ENCODE measurements at places on chromosomes 11 and 22.

GRCh38 chr11:95853862-95854261 is 63.6 kb downstream of the CEP57 start:
- no peak for DNase-seq

DNA sequence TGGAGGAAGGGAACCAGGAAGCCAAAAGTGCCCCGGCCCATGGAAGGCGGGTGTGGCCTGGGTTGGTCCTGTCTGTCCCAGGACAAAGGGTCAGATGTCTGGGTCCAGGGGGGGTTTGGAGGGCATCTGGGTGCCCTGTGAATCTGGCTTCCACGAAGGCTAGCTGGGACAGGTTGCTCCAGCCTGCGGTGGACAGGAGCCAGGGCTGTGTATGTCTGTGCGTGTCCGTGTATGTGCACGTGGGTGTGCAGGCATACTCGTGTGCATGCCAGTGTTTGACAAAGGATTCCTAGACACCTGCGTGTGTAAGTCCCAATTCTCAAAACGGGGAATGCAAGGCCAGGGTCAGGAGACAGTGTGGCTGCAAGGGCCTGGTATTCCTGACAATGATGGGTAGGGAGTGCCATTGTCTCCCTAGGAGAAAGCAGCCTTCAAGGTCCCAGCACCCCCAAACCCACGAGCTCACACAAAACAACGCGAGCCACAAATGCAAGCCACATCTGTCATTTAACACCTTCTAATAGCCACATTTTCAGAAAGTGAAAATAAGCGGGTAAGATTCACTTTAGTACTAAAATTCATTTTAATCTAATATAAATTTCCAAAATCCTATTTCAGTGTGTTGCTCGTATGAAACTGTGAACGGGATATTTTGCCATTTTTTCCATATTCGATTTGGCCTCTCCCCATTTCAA is 78.4 kb upstream of the WNT7B start:
- no peak for DNase-seq

DNA sequence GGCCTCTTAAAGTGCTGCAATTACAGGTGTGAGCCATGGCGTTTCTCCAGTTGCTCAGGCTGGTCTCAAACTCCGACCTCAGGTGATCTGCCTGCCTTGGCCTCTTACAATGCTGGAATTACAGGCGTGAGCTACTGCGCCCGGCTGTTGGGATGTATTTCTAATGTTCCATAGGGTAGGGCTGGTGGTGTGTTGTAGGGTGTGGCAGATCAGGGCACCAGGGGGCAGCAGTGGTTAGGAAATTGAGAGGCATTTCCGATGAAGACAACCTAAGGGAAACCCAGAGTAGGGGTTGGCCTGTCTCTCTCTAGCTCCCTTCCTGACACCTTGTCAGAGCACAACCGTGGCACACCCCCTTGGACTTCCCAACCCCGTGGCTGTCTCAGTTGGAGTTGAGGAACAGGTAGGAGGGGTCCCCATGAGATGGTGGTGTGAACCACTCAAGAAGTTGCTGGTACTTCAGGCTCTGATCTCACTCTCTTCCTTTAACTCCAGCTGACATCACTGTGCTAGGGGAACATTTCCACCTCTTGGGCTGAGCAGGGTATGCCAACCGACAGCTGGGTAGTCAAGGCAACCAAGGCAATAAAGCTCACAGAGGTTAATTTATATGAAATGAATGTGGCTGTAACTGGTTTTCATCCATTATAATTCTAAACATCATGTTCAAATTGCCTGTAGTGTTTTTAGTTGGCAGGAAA is 33.0 kb downstream of the YWHAH start:
- DNase-seq: no peak

DNA sequence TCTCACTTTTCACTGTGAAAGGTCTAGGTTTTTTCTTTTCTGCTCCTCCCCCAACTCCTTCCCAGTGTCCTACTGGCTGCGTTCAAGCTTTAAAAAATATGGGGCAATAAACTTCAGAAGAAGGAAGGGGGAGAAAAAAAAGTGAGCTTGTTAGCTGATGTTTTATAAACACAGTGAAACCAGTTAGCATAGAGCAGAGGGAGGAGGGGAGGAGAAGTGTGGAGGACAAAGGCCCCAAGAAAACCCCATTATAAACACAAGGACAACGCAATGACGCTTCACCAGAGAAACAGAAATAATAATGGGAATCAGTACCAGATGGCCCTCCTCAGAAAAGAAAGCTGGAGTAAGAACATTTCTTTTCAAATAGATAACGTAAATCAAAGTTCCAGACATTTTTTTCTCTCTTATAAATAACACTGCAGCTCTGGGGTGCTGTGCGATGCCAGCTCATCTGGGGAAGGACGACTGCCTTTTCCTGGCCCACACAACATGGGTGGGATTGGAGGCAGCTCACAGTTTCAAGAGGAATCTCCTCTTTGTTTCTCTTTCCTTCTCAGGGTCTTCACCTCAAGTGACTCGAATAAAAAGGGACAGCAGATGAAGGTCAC is 235.4 kb upstream of the NARS2 start:
- DNase-seq: no peak

DNA sequence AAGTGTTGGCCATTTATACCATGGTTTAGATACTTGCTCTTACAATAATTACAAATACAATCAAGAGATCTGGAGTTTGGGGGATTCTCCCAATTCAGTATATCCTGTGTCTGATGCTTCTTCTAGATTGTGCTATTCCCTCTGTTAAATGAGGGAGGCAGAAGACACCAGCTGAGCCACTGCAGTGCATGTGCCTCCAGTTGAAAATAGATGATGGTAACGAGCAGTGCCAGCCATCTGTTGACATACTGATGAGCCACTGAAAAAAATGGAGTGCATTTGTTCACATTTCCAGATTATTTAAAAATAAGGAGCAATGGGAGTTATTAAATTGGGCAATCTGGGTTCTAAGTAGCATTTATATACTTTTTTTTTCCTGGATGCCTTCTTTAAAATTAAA is 1428.0 kb upstream of the TENM4 start:
- DNase-seq: no peak

GRCh38 chr22:37752189-37753087 is 55.3 kb upstream of the GCAT start:
- DNase-seq: peak; percentile 53

GRCh38 chr11:10540915-10541560 is at the start of gene RNF141:
Gene RNF141 (minus strand): TSS chr11:10541187. CDS start chr11:10534158, 7,029 bp downstream.
- DNase-seq: peak; percentile 95

DNA sequence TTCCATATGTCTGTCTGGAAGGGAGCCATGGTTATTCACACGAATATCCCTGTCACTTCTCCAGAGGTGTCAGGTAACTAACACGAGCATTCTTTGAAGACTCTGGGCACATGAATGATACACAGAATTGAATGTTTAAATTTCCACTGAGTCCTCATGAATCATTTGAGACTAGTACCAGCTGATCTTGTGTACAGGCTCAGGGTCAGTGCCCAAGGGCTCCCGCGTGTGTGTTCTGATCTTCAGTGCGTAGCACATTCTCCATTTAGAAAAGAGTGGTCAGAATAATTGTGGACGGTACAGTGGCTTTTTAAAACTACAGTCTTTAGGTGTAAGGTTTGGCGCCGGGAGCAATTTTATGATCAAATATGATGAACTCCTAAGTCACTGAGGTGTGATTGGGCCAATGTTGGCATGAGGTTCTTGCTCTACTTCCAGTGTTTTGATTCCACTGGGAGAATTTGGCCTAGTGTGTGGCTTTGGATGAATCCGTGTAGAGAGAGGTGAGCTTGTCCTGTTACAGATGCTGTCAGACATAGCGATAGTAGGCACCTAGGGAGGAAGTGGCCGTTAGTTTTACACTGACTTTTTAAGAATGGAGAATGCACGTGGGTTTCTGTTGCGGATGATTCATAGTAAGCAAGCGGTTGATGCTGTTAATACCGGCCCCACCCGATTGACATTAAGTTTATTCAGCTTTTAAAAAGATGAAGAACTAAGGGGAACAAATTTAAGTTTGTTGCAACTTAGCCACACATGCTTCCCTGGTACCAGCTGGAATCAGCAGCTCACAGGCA is 22.2 kb downstream of the NUP50 start:
- DNase-seq: no peak

DNA sequence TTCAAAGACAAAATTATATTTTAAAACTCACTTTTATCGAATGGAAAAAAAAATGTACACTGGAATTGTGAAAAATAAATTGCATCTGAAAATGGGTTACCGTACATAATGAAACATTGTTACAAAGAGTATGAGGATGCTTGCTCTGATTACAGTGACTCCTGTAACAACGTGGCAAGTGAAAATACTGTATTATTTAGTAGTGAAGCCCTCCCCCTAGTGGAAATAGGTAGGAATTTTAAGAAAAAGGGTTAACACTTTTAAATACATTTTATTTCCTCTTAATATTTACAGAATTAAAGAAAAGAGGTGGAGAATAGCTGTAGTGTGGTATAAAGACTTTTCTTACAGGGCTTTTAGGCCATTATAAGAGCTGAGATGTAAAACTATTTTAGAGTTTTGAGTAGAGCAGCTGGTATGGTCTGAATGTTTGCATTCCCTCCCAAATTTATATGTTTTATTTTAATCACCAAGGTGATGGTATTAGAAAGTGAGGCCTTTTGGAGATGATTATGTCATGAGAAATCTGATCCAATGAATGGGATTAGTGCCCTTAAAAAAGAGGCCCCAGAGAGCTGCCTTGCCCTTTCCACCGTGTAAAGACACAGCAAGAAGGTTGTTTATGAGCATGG is 25.2 kb downstream of the FAM76B start:
- DNase-seq: no peak

GRCh38 chr11:3049430-3050243 is 7.6 kb downstream of the CARS1 start:
- no peak for DNase-seq

All from substantia nigra (tissue), 51 donors.